ENCODE measurements at places on chromosomes 1 and 21. TPM values are rescaled to one million over a fixed set of nuclear protein-coding genes. Genes with fewer than 3 reads are reported as not detected.
A peak's percentile ranks its signal among the peaks of the same experiment; 100 is the strongest.

DNA sequence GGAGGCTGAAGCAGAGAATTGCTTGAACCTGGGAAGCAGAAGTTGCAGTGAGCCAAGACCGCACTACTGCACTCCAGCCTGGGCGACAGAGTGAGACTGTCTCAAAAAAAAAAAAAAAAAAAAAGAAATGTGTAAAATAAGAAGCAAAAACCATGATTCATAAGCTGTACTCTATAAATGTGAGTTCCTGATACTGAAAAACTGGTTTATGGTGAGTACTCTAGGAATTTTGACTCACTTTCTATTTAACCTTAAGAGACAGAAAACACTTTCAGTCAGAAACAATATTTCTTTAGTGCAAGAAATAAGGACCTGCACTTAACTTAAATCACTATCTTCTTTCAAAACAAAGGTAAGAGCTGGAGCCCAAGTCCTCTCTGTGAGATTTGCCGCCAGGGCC, 19.9 kb upstream of the POU2F1 start:
- no peak for DNase-seq

- DNase-seq, result no peak
Measured at GRCh38 chr1:38889589-38889988, 8.2 kb upstream of the GJA9 start.

- peak; percentile 56 for DNase-seq
Measured at GRCh38 chr1:236795757-236796667, 920 bp downstream of the MTR start.

DNA sequence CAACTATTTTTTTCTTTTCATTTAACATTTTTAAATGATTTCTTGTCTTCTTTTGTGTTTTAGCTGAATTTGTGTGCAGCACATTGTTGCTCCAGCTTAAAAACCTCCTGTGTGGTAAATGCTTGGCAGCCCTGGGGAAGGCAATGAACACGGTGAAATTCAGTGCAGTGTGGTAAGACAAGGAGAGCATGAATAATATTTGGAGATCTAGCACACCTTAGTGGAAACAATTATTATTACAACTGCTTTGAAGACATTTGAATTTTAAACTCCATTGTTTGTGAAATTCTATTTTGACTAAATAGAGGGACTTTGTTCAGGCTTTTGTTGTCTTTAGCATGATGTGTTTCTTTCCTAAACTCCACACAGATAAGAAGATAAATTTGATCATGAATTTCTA, 242.6 kb upstream of the CXADR start:
- peak; percentile 70 for DNase-seq

DNA sequence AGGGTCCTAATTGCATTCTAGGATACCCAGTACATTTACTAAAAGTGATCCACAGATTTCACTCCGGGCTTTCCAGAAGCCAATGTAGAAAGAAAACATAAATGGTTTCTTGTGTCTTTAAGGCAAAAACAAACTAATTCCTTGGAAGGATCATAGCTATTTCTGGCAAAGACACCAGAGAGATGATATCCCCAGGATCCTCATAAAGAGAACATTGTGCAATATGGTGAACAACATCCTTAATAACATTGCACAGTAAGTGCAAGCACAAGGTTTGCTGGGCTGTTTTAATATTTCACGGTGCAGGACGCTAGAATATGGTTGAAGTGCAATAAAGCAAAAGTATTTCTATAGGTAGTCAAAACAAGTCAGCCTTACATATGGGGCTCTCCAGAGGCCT, 83.0 kb downstream of the NTPCR start:
- DNase-seq, result no peak

The CCDC181 gene
- total RNA-seq, result not detected

The THEM5 gene
- total RNA-seq, result not detected

DNA sequence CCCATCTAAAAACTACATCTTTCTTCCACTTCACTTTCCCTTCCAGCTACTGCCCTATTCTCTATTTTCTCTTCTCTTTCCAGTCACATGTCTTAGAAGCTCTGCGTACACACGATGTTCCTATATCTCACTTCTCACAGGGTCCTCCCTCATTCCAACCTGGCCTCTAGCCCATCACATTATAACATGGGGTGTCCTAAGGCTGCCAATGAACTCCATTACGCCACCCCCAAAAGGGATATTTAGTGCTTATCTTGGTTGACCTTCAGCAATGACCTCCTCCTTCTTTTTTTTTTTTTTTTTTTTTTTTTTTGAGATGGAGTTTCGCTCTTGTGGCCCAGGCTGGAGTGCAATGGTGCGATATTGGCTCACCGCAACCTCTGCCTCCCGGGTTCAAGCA, 38.2 kb upstream of the FAM89A start:
- DNase-seq, result no peak

The NBPF4 gene
- total RNA-seq, result not detected

GRCh38 chr1:21868482-21868881, 56.4 kb downstream of the LDLRAD2 start:
- DNase-seq, result no peak

DNA sequence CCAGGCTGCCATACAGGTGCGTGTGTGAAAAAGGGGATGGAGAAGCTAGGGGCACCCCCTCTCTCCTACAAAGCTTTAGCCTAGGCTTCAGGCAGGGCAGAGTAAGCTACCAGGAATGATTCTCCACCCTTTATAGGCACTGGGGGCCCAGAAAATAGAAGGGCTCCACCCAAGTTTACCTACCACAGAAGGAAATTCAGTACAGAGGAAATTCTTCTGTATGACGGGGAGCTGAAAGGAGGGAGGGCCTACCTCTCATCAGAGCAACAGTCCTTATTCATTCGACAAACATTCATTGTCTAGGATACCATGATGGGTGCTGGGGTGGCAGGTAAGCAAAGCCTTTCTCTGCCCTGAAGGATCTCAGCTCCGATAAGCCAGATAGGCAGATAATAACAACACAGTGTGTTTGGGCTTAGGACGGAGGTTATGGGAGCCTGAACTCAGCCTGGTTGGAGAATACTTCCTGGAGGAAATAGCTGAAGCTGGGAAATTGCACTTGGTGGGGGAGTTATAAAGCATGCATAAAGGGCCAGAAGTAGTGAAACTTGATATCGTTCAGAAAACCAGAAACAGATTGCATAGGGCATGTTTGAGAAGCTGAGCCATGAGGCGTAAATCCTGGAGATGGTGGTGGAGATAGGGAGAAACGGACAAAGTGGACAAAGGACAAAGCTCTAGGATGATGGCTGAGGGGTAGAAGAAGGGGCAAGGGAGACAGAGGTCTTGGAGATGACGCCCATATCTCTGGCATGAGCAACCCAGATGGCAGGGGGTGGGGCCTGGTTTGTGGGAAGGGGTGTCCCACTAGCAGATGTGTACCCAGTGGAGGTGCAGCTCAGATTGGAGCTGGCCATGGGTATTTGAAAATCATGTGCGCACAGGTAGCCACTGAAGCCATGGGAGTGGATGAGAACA, 5.3 kb upstream of the P3R3URF start:
- peak; percentile 76 for DNase-seq

- DNase-seq, result no peak
Measured at GRCh38 chr1:94608142-94608851, 66.7 kb upstream of the F3 start.

The STYXL2 gene
- total RNA-seq, result not detected

DNA sequence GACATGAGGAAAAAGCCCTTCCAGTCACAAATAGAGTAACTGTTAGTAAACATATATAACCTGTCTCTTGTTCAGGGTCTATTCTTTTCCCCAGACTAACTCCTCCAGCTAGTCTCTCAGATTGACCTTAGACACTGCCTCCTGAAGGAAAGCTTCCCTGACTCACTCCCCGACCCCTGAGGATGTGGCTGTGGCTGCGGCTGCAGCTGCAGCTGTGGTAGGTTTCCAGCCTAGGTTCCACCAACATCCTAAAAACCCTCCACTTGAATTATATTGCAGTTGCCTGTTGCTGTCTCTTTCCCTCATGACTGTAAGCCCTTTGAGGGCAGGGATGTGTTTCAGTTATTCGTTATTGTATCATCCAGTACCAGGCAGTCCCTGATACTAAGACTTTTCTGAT, 132.9 kb upstream of the C1orf21 start:
- no peak for DNase-seq

- no peak for DNase-seq
Measured at GRCh38 chr1:92972409-92973129, 11.3 kb upstream of the DIPK1A start.

The COQ8A gene
- 14.2 TPM for total RNA-seq

The SGIP1 gene
- 34.1 TPM for total RNA-seq

The LEPR gene
- 24.8 TPM for total RNA-seq

GRCh38 chr1:112375701-112376100, 20.3 kb upstream of the CTTNBP2NL start:
- DNase-seq, result no peak

Measured in lung microvascular endothelial cell (primary cell).